ENCODE measurements at places on chromosomes 3 and 15.

DNA sequence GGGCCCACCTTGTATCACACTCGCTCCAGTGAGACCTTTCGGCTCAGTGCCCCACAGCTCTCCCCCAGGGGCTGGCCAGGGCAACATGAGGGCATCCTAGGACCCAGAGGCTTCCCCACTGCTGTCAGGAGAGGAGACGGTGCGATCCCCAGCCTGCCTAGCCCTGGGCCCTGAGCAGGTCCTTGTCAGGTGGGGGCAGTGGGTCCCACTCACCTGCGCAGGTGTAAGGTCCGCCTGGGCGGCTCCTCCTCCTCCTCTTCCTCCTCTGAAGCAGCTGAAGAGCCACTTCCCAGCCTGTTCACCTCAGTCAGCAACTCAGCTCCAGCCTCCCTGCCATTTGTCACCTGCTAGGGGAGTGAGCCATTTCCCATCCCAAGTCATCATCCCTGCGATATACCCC lies 9.6 kb downstream of the KIF7 start:
- DNase-seq = no peak

- no peak for DNase-seq
Measured at GRCh38 chr3:104960579-104960978, 406.1 kb upstream of the ALCAM start.

DNA sequence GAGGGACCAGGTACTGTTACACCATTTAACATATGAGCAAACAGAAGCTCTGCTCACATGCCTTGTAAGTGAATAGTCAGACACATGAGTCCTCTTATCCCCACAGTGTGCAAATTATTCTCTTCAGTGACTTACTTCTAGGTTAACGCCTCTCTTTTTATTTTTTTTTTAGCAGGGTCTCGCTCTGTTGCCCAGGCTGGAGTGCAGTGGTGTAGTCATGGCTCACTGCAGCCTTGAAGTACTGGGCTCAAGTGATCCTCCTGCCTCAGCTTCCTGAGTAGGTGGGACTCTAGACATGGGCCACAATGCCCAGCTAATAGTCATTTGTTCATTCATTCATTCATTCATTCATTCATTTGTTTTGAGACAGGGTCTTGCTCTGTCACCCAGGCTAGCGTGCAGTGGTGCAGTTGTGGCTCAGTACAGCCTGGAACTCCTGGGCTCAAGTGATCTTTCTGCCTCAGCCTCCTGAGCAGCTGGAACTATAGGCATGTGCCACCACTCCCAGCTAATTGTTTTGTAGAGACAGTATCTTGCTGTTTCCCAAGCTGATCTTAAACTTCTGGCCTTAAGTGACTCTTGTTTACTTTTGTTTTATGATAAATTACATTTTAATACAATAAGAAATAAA lies 94.7 kb downstream of the LRRC28 start:
- no peak for DNase-seq

GRCh38 chr3:146273721-146274407 lies 23.0 kb upstream of the PLSCR4 start:
- no peak for DNase-seq

DNA sequence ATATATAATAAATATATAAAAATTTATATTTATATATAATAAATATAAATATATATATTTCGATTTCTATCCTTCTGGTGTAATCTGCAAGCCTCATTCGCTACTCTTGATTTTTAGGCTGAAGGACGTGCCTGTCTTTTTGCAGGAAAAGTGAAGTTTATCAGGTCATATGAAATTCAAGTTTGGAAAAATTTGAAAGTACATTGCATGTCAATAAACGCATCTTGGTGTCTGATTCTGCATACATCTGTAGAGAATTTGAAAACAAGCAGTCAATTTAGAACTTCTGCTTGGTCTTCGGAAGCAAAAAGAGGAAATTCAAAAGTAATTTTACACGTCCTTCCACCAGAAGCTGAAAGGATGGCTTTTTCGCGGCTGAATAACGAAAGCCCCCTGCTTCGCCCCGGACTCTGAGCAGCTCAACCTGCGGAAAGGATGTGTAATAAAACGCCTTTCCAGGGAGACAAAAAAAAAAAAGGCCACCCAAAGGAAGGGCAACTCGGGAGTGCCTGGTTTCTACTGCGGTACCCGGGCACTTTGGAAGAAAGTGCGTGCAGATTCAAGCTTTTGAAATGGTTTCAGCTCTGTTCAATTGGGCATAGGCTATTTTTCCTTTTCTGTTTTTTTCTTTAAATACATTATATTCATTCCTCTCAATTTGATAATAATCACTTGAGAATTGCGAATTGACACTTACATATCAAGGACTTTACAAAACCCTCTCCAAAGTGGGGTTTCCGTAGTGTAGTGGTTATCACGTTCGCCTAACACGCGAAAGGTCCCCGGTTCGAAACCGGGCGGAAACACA lies 1.5 kb upstream of the MYNN start:
- DNase-seq = peak; percentile 93

- DNase-seq = no peak
Measured at GRCh38 chr3:170631755-170632488, 46.0 kb upstream of the SLC7A14 start.

DNA sequence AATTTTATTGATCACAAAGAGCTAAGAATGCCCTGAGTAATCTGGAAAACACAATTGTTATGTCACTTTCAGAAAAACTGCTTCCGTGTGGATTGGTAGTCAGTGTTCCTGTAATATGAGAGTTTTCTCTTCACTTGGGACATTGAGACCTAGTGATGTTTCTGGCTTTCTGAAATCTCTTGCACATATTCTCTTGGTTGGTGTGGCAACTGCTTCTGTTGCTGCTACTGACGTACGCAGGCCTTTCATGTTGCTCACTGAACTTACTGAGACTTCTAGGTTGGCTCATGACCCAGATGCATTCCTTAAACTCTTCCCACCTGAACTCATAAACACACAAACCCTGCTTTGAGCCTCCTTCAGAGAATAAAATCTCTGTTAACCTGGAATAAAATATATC lies 175.0 kb upstream of the PFN2 start:
- no peak for DNase-seq

DNA sequence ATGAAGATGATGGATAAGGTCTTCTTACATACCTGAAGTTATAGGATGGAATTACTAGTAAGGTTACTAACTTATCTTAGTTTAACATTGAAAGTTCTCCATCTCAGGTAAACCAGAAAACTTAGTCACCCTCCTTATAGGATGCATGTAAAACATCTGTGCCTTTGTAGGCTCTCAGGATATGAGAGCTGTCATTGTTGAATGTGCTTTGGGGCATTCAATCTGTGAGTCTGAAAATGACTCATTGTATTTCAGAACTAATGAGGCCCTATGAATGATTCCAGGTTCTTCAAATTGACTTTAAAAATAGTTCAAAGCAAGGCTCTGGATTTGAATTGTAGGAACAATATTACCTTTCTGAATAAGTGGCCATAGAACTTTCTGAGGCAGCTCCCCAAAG lies 237.7 kb upstream of the AZI2 start:
- no peak for DNase-seq

DNA sequence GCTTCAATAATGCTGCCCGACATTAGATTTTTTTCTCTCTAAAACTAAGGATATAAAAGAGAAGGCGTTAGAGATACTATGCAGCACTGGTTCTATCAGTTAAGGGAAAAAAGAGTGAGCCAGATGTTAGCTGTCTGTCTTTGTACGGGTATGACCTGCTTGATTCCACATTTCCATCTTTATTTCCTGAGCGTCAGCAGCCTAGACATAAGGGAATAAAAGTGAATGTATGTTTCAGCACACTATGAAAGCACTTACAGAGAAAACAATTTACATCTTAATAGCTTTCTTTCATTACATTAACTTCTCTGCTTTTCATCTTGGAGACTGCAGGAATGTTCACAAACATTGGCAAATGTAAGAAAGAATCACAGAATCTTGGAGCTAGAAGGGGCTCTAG lies 319.3 kb downstream of the CTNNB1 start:
- DNase-seq = no peak

DNA sequence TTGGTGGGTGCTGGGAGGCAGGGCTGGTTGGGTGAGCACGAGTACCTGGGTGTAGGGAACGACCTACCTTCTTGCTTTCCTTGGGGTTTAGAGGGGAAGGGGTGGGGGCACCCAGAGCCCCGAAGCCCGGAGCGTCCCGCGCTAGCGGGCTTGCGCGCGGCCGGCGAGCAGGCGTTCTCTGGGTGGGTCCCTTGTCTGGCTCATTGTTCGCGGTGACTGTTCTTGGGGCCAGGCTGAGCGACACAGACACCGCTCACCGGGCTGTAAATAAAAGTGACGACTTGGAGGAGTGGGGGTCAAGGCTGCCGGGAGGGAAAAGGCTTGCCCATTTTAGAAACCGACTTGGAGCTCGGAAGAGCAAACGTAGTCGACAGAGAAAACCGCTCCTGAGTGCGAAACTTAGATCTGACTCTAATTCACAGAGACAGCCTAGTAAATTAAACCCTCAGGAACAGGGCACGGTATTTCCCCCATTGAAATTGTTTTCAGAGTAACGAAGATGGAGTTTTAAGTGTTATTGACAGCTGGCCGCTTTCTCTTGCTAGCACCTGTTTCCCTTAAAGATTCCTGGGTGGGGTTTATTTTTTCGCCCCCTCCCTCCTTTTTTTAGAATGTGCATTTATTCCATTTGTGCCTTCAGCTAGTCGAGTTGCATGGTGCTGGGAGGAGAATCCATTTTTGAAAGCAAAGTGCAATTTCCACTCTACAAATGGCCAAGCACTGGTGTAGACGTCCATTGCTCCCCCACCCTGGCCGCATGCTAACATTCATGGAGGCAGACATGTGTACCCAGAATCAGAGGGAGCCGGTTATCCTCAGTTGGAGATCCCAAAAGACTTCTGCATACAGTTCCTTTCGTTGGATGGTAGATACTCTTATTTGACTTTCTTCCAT lies 532.1 kb upstream of the SEMA6D start:
- DNase-seq = no peak

GRCh38 chr15:68638953-68639515 lies 60.2 kb downstream of the CORO2B start:
- DNase-seq = no peak

- DNase-seq = no peak
Measured at GRCh38 chr3:133812872-133813271, 7.3 kb downstream of the SRPRB start.

- DNase-seq = no peak
Measured at GRCh38 chr3:56368846-56369245, 99.4 kb downstream of the ERC2 start.

GRCh38 chr3:170603770-170604510 lies 18.1 kb upstream of the SLC7A14 start:
- no peak for DNase-seq

DNA sequence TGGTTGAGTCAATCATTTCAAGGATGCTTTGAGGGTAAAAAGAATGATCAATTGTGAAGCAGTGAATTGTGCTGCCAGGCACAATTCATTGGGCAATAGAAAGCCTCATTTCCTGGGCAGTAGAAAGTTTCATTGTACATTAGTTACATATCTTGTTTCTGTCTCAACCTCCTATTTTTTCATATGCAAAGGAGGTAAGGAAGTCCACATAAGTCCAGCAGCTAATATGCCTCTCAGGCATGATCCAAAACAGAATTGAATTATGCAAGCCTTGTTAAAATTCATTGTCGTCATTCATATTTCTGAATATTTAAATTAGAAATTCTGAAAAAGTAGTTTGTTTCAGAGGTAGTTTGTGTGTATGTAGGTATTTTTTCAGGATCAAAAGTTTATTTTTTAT lies 65.8 kb downstream of the TFRC start:
- DNase-seq = no peak

- no peak for DNase-seq
Measured at GRCh38 chr3:190697901-190698300, 164.6 kb downstream of the GMNC start.

DNA sequence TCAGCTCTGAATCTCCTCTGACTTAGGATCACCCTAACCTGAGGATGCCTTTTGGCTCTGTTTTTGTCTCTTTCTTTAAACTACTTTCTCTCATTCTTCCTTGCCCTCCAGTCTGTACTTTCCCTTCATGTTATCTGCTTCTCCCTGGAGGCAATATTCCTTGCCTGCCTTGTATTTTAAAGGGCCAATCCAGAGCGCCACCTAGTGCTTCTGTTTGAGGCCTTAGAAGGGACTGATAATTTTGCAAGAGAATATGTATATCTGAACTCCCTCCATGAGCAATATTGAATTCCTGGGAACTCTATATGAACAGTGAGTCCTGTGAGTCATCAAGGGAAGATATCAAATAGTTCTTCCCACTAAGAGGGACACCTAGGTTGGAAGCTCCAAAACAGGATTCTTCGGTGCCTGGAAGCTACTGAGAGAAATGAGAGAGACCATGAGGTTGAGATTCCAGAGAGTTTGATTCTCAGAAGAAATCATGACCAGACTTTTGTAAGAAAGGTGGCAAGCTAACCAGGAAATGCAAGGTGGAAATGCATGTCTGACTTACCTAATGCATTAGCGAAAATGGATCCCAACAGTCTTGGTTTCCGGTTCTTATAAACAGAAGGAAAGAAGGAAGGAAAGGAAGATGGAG lies 203.8 kb upstream of the CD96 start:
- DNase-seq = peak; percentile 60

GRCh38 chr15:79505956-79506355 lies 73.8 kb downstream of the MINAR1 start:
- no peak for DNase-seq
